ENCODE measurements at places on chromosomes 1 and 21. TPM values are rescaled to one million over a fixed set of nuclear protein-coding genes. Genes with fewer than 3 reads are reported as not detected.

MOB3C gene
- total RNA-seq, result 13.9 TPM

CYP4Z1 gene
- 0.72 TPM for total RNA-seq

SLC6A17 gene
- 0.28 TPM for total RNA-seq

FAAH gene
- total RNA-seq, result 8.7 TPM

MIXL1 gene
- total RNA-seq, result not detected

MYBPH gene
- not detected for total RNA-seq

- no peak for ATAC-seq
Measured at GRCh38 chr1:165300400-165300903, 56.1 kb downstream of the LMX1A start.

GRCh38 chr1:225933072-225933471 is 7.9 kb downstream of the LEFTY2 start:
- ATAC-seq, result peak; percentile 54

DNA sequence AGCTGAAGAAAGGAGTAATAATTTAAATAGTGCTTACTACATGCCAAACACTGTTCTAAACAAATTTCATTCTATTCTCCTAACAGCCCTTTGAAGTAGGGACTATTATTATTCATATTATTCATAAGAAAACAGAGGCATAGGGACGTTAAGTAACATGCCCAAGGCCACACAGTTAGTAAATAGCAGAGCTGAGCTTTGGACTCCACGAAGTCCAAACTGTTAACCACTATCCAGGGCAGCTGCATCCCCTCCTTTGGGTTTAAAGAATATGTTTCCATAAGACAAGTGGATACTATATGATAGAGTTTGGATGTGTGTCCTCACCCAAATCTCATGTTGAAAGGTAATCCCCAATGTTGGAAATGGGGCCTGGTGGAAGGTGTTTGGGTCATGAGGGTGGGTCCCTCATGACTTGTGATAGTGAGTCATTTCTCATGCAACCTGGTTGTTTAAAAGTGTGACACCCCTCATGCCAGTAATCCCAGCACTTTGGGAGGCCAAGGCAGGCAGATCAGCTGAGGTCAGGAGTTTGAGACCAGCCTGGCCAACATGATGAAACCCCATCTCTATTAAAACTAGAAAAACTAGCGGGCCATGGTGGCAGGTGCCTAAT is 144.0 kb upstream of the CXADR start:
- no peak for ATAC-seq

DNA sequence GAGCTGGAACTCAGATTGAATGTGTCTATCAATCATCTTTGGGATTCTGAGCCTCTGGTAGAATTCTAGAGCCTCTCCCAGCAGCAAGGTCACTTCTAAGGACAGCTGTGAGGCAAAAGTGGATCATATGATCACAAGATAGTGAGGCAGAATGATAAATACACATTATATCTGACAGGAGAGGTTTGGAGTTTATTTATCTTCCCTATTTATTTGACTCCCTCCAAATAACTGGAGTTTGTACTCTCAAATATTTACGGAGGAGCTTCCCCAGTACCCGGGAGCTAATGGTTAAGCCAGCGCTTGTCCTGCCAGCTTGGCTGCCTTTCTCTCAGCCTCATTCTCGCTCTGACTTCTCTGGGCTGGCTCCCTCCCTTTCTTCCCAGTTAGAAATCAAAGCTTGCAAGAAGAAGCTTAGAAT is 2.3 kb downstream of the HMGCS2 start:
- no peak for ATAC-seq

- peak; percentile 62 for ATAC-seq
Measured at GRCh38 chr1:12031039-12031980, 12.0 kb downstream of the MIIP start.

DNA sequence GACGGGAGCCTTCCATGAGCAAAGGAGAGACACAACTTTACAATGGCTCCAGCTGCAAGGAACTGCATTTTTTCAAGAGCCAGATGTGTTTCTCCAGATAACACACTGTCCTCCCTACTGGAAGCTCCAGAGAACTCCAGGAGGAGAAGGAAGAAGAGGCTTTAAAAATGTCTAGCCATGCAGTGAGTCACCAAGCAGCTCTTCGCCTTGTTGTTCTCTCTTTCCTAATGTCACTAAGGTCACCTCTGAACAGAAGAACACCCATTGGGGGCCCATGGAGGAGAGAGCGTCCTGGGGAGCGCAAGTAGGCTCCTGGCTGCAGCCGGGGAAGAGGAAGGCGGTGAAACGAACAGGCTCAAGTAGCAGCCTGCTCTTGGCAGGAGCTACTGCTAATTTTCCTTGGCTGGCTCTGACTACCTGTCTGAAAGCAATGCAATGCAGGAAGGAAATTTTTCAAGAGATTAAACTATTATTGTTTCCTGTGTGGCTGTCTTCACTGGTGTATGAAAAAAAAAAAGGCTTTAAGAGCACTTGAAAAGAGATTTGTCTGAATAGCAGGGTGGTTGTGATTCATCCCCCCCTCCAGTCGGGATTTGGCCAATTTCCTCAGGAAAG is 321.9 kb downstream of the SETD4 start:
- peak; percentile 85 for ATAC-seq

DNA sequence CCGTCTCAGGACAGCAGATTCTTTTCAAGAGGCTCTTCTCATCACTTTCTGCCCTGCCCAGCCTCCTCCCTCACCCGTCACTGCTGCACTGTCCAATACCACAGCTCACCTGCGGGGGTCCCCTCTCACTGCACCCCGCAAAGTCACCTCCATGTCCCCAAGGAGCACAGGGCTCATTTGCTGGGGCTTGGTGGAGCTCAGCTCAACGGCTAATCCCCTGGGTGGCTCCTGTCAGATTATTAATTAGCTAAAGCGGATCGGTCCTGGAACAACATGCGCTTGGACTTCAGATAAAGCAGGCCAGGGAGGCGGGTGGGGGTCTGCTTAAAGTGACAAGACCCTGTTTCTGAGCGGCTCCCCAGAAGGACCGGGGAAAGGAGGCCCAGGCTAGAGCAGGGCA is 43.1 kb downstream of the CASZ1 start:
- ATAC-seq, result no peak

DNA sequence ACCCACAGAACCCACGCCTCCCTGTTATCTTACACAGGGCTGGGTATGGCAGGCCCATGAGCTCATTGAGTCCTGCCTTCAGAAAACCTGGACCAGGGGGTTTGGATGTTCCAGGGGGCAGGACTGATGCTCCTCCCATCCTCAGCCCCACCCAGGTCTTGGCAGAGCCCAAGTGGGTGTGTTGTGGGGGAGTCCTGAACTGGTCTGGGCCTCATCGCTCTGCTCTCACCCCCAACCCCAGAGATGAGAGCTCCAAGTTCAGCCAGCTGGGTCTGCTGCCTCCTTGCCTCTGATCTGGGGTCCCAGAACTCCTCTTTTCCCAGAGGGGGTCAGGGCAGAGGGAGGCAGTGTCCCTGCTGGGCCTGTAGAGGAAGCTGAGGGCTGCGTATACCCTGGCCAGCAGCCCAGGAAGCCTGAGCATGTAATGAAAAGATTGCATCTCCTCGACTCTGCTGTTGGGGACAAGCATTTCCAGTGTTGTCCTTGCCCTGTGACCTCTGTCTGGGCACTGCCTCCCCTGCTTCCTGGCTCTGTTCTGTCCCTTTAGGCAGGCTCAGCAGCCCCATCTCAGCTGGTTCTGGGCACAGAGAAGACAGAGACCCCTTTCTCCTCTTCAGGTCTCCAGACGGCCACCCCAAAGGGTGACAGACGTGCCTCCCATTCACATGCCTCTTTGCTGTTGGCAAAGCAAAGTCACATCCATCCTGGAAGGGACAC is 54.7 kb upstream of the EPS8L3 start:
- ATAC-seq, result no peak

DNA sequence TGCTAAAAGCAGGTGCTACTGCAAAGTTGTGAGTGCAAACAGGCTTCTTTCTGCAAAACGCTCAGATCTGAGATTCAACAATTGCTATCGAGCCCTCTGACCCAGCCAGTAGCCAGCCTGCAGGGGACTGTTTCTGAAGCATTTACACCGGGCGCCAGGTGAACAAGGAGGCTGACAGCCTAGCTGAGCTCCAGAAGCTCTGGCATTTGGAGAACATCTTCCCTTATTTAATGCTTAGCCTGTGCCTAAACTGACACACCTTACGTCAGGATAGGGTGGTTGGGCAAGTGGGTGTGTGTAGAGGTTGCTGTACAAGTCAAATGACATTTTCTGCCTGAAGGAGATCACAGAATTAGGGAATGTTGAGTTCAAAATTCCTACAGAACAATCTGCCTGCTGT is 15.8 kb upstream of the PLA2G2C start:
- ATAC-seq, result peak; percentile 33

DNA sequence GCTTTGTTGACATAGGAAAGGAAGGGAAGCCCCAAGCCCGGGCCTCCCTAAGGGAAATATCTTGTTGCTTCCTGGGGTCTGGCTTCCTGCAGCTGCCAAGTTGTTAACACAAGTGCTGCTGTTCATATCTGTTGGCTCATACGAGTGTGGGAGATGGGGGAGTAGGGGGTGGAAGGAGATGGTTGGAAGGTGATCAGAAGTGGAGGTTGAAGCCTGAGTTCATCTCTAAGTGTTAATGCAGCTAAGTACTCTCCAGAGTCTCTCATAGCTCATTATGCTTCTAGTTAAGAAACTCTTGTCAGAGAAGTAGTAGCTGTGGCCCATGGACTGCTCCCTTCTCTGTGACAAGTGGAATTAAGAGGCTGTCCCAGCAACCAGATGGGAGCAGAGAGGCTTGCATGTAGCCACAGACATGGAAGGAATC is 319.2 kb upstream of the SPAG17 start:
- ATAC-seq, result no peak

- no peak for ATAC-seq
Measured at GRCh38 chr1:60971330-60971729, 111.0 kb upstream of the NFIA start.

- ATAC-seq, result no peak
Measured at GRCh38 chr1:7227654-7228053, 442.4 kb downstream of the CAMTA1 start.

DNA sequence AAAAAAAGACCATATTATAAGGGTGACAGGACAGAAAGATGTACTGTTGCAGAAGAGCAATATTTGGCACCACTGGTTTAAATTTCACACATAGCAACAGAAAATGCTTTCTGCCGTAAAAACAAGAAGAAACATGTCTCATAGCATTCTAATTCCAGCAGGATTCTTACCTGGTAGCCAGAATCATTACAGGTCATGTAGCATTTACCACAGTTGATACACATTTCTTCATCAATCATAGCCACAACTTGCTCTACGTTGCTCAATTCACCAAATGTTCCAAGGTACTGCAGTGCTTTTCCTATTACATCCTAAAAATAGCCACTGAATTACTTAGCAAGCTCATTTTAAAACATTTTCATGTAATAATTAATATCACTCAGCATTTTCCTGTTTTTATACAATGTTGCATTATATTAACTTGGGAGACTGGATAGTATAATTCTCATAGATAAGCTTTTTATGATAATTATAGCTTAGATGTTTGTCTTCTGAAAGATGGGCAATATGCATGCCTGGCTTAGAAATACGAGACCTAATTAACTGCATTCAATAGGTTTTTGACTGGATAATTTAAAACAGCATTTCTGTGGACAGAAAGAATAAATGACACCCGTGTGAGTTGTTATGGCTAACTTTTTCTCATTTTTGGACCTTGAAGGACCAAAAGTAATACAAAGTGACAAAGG is 360.7 kb downstream of the PTBP2 start:
- peak; percentile 50 for ATAC-seq

- no peak for ATAC-seq
Measured at GRCh38 chr21:40299451-40299850, 432.2 kb downstream of the PCP4 start.

DNA sequence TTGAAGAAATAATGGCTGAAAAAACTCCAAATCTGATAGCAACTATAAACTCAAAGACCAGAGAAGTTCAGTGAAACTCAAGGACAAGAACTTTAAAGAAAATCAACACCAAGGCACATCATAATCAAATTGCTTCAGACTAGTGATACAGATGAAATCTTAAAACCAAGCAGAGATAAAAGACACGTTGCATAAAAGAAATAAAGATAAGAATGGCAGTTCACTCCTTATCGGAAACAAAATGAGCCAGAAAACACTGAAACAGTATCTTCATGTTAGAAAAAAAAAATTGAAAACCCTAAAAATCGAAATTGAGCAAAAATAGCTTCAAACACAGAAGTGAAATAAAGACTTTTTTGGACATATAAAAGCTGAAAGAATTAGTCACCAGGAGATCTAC is 4.6 kb upstream of the RAB4A start:
- no peak for ATAC-seq

DNA sequence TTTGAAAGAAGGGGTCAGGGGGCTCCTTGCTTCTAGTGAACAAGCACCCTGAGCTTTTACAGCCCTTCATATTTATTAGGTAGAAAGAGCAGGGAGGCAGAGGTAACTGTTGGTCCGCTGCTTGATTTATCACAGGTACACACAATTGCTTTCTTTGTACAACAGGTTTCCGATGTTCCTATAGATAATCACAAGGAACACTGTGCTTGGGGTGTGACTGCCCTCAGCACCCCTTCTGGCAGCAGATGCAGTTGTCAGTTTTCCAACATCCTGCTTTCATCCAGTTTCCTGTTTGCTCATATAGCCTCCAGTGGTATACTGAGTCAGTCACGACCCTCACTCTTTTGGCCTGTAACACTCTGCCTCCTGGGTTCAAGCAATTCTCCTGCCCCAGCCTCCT is 40.6 kb downstream of the SCP2 start:
- no peak for ATAC-seq

DNA sequence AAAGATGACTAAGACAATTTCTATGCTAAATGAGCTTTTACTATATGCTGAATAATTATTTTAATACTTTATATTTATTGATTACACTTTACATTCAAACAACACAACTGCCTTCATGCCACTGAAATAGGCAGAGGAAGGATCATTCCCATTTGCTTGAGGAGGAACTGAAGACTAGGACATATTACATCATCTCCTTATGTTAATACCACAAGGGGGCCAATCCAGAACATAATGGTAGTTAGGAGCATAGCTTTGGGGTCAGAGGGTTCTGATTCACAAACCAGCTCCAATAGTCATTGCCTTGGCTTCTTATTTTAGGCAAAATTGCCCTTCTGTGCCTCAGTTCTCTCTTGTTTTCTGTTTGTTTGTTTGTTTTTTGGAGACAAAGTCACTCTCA is 306.5 kb downstream of the KCNH1 start:
- ATAC-seq, result no peak

DNA sequence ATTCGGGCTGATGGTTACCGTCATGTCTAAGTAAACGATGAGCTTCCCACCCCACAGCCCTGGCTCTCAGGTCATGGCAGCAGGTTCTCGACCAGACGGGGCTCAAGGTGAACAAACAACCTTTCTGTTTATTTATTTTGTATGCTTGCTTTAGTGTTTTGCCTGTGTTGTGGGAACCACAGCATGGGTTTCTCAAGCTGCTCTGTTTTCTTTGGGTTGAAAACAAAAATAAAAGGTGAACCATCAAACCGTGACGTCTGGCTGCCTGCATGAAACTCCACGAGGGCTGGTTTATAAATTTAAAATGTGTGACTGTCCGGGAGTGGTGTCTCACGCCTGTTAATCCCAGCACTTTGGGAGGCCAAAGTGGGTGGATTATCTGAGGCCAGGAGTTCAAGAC is 28.0 kb downstream of the TMEM51 start:
- no peak for ATAC-seq
